ENCODE measurements at places on chromosomes 3 and 15.

GRCh38 chr15:94263341-94264273, 32.2 kb downstream of the MCTP2 start:
- DNase-seq: no peak

- peak; percentile 13 for DNase-seq
Measured at GRCh38 chr15:68389041-68389930, 42.7 kb downstream of the ITGA11 start.

DNA sequence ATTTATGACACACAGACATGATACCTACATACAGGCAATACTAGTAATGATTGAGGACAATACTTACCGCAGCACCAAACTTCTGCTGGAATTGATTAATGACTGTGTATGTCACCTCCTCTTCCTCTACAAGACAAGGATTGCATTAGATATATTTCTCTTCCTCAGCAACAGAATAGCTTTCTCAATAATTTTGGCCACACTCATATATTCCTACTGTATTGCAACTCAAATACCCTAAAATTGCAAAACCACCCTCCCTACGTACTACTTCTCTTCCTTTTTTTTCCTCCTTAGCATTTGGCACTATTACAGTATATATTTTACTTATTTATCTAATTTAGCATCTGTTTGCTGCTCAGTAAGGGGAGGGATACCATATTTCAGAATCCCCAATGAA, 14.8 kb downstream of the EXD1 start:
- no peak for DNase-seq

DNA sequence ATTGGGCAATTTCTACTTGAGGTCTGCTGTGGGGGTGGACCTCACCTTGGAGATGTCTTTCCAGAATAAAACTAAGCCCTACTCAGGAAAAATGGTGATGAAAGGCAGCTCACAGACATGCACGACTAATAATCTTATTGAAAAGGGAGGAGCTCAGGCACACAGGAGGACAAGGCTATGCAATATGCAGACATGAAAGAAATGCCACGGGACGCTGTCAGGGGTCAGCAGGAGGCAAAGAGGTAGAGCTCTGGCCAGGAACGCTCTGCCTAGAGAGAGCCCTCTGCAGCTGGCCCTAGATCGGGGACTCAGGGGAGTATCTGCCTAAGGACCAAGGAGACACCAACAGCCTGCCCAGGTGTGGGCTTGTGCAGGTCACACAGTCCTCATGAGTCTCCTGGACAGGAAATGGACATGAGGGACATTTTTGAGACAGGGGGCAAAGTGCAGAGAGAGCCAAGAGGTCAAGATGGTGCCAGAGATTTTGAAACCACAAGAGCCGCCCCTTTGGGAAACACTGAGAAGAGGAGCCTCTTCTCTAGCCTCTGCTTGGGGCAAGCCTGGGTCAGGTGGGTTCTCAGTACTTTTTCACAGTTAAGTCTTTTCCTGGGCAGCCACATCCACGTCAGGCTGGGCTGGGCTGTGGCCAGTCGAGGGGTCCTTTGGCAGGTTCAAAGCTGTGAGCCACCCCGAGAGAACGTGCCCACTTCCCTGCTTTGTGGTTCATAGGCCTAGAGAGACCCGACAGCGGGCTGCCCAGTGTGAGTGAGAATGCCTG, 23.2 kb downstream of the EAF1 start:
- no peak for DNase-seq

DNA sequence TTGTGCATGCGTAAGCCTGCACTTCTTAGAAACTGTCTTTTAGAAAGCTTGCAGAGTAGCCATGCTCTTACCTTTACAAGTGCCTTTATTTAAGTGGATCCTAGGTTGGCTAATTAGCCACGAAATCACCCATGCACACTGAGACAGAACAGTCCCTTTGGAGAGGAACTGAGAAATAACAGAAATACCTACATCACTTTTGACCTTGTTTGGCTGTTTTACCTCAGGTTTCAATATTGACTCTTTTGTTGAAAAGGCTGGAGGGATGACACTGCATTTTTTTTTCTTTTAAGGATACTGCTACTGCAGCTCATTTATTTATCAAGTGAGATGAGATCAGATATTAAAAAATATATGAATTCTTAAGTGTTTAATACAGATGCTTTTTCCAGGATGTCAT, 155.6 kb upstream of the GOLIM4 start:
- DNase-seq: no peak

DNA sequence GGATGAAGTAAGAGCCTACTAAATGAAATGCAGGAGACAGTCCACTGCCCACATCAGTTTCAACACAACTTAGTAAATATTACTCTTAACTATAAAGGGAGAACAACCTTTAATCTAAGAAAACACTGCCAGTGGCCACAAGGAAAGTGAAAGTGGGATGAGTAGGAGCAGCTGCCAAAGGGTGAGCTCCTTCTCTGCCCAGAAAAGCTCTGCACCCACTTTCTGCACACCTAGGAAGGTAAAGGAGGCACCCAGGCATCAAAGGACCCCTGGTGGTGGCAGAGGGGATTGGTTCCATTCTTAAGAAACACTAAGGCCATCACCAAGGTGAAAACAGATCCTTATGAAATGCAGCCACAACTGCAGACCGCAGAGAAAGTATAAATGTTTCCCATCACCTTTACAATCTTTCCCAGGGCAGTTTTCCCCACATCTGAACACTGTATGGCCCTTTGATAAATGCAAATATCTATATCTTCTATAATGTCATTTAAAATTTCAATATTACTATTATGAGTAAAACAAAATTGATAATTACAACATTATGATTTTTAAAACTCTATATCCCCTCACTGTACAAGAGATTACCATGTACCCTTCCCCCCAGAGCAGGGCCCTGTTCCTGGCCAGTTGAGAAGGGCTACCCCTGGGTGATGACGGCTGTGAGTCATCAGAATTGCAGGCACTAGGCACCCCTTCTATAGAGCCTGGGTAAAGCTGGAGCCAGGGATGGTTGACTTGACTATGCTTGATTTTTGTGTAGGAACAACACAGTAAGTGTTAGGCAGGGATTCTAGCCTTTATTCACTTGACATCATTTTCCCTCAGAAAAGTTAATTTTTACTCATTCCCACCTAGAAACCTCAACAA, 92.0 kb downstream of the SNRK start:
- DNase-seq: peak; percentile 79

DNA sequence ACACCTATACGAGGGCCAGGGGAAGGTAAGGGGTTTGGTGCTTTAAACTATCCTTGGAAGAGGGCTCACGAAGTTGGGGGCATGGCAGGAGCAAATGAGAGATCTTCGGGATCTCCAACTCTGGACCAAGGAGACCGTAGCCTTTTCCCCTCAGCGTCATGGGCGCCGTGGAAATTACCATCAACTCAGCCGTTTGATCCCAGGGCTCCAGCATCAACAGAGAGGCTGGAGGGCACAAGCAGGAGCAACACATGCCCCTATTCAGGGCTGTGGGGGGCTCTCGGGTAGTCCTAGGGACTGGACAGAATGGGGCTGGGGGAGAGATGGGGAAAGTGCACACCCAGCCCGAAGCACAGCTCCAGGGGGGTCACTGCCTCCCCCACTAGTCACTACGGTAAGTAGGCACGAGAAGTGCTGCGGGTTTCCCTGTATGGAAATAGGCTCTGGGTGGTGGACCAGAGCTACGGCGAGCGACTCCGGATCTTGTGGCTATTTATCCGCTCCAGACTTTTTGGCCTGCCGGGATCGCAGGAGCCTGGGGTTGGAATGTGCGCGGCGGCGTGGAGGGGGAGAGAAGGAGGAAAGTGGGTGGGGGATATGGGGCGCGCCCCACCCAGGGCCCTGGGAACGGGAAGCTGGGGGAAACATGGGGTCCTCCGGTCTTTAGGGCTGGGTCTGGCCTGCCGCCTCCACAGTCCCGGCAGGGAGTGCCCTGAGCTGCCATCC, 539 bp upstream of the LAMB2 start:
- DNase-seq: no peak

DNA sequence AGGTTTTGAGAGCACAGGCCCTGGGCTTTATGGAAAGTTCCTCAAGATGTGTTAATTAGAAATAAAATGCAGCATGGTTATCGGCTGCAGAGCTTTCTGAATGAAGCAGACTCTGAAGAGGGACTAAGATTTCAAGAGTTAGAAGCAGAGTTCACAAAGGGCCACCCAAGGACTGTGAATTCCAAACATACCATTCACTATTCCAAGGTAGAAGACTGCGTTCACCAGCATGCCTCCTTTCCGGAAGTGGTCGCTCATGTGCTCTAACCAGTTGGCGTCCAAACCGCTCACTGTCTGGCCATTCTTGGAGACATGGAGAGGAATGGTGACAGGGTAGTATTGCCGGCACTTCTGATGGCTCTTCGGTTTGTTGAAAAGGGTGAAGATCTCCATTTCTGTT, 104.9 kb downstream of the OXNAD1 start:
- no peak for DNase-seq

DNA sequence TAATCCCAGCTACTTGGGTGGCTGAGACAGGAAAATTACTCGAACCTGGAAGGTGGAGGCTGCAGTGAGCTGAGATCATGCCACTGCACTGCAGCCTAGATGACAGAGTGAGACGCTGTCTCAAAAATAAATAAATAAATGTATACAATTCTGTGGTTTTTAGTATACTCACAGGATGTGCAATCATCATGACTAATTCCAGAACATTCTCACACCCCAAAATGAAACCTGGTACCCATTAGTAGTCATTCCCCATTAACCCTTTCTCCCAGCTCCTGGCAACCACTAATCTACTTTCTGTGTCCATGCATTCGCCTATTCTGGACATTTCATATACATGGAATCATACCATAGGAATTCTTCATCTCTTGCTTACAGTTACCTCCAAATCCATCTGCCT, 44.5 kb downstream of the LRRFIP2 start:
- no peak for DNase-seq

DNA sequence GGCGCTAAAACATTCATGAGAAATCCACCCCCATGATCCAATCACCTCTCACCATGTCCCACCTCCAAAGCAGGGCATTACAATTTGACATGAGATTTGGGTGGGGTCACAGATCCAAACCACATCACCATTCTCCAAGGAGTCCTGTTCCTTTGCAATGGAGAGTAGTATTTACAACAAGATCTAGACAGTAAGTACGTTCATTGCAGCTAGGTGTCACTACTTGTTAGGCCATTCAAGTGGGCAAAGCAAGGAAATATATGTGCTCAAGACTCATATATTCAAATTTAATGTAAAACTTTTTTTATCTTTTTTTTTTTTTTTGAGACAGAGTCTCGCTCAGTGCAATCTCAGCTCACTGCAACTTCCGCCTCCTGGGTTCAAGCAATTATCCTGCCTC, 79.3 kb downstream of the AQP9 start:
- no peak for DNase-seq

DNA sequence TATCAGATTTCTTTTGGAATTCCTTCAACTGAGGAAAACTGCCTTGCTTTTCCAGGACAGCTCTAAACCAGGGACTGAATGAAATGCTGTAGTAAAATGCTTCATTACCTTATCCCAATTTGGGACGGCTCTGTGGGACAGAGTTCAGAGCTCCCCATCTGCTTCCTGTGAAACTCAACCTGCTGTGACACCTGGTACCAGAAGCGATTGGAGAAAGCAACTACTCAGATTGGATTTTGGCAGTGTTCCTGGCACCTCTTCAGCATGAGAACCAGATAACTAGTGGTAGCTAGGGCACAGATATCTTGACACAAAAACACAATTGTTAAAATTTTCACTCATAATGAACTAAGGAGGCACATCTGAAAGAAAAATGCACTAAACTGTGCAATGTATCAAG, 539.1 kb downstream of the SI start:
- DNase-seq: no peak

DNA sequence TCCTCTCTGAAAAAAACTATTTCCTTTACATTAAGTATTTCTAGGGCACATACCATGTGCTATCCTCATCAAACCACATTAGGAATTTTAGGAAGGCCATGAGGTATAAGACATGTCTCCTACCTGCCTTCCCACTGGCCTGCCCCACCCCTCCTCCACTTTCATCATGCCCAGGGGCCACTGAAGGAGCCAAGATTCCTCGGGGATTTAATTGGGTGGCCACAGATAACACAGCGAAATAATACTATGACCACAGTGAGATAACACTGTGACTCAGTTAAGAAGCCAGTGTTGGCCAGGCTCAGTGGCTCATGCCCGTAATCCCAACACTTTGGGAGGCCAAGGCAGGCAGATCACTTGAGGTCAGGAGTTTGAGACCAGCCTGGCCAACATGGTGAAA, 9.8 kb upstream of the BMF start:
- peak; percentile 10 for DNase-seq

GRCh38 chr15:83653639-83654378, at the start of gene ADAMTSL3:
Gene ADAMTSL3, plus strand, starts transcription at chr15:83654123. Its CDS starts 1,639 bp downstream, at chr15:83655762.
- DNase-seq: no peak

DNA sequence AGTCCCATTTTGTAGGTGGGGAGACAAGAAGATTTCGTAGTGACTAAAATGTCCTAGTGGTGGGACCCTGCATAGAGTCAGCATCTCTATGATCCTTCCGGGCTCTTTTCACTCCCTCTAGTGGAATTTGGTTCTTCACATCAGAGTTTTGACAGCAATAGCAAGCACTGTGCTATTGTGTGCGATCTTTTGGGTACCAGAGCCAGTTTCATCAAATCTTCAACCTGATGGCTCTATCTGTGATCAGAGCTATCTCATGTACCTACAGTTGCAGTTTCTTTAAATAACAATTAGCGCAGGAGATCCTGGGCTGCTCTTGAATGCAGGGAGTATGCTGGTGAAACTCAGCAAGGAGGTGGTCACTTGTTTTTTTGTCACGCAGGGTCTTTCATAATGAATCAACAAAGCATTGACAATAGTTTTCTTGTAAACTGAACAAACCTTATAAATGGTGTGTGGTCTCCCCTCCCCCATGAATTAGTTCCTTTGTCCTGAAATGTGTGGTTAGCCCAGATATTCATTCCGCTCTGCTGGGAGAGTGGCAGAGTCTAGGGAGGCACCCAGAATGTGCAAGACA, 257.2 kb upstream of the SOX2 start:
- DNase-seq: no peak

DNA sequence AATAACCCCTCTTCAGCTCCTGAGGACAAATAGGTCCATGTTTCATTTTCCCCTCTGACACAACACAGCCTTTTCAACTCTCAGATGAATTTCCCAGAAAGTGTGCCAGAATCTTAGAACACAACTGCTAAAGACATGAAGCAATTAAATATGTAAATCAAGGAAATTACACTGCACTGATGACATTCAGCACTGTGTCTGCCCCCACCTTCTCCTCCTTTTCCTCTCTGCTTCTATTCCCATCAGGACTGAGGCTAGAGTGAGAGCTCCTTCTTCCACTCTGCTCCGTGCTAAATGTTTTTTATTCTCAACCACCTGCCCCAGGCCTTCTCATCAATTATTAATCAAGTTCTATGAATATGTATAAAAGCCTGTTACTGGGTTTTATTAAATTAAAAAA, 596.1 kb downstream of the TUSC7 start:
- no peak for DNase-seq

Data from stimulated activated CD8-positive, alpha-beta memory T cell treated with anti-CD3 and anti-CD28 coated beads, Interleukin-4, amount 100 ng/mL, for 48 hours (primary cell).